ENCODE measurements at places on chromosomes 1 and 21. TPM values are rescaled to one million over a fixed set of nuclear protein-coding genes. Genes with fewer than 3 reads are reported as not detected.

The GPR61 gene
- polyA plus RNA-seq = not detected

The ESRRG gene
- polyA plus RNA-seq = 0.09 TPM

The SYT14 gene
- polyA plus RNA-seq = 3.0 TPM

The GIPC2 gene
- polyA plus RNA-seq = not detected

The CACNA1S gene
- not detected for polyA plus RNA-seq

The SELL gene
- polyA plus RNA-seq = 0.11 TPM

The AIM2 gene
- polyA plus RNA-seq = 0.08 TPM

The HSD3B1 gene
- 0.07 TPM for polyA plus RNA-seq

The SRM gene
- polyA plus RNA-seq = 164 TPM

The AADACL3 gene
- polyA plus RNA-seq = not detected

The CCDC17 gene
- polyA plus RNA-seq = 0.17 TPM

The NGF gene
- polyA plus RNA-seq = not detected

The HHIPL2 gene
- 0.03 TPM for polyA plus RNA-seq

GRCh38 chr1:33502726-33503125 is 30.3 kb downstream of the ZSCAN20 start:
- peak; percentile 58 for DNase-seq

- DNase-seq = no peak
These were observed 121.3 kb downstream of the CDC7 start for GRCh38 chr1:91621907-91622306.

DNA sequence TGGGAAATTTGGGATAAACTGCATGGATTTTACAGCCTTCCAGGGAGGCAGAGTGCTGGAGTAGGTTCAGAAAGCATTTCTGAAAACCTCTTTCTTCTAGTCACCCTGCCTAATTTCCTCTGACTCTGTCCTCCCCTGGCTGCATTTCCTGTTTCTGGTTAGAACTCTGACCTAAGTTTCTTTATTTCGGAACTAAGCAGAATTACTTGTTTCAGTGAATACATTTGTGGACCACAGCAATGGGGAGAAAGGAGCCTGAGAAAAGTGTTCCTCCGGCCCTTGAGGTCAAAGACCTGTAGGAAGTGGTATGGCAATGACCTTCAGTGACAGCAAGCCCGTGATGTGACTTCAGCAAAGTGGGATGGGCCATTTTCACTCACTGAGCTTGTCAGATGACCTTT is 173.4 kb upstream of the RUNX1 start:
- no peak for DNase-seq

DNA sequence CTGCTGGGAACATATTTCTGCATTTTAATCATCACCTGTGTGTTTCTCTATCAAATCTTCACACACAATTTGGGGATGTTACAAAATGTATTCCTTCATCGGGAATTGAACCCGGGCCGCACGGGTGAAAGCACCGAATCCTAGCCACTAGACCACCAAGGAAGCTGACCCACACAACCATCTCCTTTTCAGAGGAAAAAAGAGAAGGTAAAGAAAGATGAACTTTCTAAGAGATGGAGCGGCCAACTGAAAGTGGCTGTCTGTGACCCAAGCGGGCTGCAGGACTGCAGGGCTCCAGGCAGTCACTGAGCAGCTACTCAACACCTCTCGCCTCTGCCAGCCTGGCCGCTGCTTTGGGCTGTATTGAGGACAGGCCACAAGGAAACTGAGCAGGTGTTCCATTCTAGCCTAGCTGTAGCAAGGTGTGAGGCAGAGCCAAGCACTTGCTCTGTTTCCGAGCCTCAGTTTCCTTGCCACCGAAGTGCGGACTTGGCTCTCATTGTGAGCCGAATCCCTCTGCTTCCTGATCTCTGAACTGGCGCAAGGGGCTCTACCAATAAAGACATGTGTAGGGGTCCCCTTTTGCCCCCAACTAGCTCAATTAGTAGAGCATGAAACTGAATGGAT is 156.9 kb upstream of the NBPF11 start:
- DNase-seq = peak; percentile 59

- DNase-seq = peak; percentile 30
These were observed 666 bp downstream of the PAFAH2 start for GRCh38 chr1:25996966-25997827.

DNA sequence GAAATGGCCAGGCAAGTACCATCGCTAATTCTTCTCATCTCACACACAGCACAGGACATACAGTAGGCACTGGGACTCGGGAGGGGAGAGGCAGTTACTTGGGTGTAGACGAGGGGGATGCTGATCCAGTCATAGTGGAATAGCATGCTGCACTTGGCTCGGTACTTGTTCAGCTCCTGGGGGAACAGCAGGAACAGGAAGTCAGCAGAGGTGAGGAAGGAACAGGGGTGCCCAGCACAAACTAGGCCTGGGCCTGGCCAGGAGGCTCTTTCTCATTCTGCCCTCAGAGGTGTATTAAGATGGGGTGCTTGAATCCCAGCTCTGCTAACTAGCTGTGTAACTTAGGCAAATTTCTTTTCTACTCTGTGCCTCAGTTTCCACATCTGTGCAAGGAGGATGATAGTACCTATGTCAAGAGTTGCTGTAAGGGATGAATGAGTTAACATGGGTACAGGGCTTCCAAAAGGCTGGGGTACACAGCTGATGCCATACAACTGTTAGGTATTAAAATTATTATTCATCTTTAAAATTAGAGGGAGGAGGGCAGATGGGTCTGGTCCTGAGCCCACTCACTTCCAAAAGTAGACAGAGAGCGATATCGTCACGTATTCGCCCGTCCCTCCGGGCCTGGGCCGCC is 2.4 kb downstream of the BEST4 start:
- DNase-seq = no peak

DNA sequence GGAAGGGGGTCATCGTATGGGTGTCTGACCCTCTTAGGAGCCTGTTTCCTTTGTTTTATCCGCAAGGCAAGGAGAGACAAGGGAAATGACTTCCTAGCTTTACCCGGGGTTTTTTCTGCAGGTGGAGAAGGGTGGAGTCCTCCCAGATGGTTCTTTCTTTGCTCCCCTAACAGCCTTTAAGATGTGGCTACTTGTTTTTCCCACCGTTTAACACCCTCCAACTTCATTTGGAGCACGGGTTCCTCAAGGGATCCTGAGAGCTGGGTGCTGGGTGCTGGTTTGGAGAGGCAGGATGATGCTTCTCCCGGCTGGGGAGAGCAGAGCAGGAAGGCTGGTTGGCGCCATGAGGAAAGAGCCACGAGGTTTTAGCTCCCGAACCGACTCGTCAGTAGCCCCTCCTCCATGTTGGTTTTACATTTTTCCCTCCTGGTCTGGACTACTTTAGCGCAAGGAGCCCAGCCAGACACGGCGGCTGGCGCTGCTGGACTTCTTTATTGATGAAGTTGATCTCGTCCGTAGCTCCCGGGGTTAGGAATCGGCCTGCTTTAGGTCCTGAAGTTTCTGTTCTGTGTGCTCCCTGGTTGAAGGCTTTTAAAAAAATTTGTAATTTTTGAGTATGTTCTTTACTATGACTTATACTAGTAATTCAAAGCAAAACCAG is 1.4 kb downstream of the UCK2 start:
- DNase-seq = peak; percentile 81

DNA sequence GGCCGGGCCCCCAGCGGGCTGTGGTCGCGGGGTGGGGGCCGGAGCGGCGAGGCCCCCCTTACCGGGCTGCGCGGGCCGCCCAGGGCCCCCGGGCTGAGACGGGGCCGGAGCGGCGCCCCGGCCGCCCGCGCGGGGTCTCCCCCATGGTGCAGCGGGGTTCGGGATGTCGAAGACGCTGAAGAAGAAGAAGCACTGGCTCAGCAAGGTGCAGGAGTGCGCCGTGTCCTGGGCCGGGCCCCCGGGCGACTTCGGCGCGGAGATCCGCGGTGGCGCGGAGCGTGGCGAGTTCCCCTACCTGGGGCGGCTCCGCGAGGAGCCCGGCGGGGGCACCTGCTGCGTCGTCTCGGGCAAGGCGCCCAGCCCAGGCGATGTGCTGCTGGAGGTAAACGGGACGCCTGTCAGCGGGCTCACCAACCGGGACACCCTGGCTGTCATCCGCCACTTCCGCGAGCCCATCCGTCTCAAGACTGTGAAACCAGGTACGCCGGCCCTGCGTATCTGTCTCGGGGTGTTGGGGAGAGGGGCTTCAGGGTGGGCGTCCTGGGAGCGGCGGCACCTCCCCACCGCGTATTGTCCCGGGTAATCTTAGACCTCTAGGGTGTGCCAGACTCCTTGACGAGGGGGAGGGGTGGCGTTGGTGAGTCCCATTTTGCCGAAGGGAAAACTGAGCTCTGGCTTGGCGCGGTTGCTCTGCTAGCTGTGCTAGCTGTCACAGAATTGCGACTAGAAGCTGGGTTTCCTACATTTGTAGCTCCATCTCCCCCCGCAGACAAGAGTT is 745 bp downstream of the MAGI3 start:
- DNase-seq = peak; percentile 61

- peak; percentile 62 for DNase-seq
These were observed at the start of gene NFIA for GRCh38 chr1:61082311-61083012. TSS of gene NFIA (plus strand) at chr1:61082561.

- DNase-seq = no peak
These were observed 12.8 kb upstream of the GALNT2 start for GRCh38 chr1:230054092-230054749.

DNA sequence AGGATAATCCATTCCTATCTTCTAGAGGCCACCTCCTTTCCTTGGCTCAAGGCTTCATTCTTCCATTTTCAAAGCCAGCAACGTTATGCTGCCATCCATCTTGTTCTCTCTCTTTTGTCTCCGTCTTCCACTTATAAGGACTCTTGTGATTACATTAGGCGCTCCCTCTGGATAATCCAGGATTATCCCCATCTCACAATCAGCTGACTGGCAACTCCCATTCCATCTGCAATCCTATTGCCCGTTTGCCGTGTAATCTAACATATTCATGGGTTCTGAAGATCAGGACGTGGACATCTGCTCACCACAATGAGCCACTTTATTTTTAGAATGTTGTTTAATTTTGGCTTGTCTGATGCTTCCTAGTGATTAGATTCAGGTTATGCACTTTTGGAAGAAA is 89.3 kb downstream of the EBNA1BP2 start:
- DNase-seq = no peak

- no peak for DNase-seq
These were observed 5.2 kb upstream of the SEMA4A start for GRCh38 chr1:156148216-156148615.

- DNase-seq = no peak
These were observed 34.9 kb downstream of the WLS start for GRCh38 chr1:68197461-68197860.

DNA sequence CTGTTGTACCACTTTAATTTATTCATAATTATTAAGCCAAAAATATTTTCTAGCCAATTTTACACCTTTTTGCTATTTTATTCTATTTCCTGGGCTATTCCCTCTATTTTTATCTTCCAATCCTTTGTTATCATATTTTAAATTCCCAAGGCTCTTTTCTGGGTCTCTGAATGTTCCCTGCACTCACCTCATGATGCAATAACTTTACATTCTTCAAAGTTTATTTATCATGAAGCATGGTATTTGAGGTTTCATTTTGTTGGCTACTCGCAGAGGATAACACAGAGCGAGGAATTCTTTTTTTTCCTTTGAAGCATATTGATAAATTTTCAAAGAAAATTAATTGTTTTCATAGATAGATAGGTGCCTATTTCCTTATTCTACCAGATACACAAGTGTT is 489.8 kb upstream of the TMPRSS15 start:
- DNase-seq = no peak

DNA sequence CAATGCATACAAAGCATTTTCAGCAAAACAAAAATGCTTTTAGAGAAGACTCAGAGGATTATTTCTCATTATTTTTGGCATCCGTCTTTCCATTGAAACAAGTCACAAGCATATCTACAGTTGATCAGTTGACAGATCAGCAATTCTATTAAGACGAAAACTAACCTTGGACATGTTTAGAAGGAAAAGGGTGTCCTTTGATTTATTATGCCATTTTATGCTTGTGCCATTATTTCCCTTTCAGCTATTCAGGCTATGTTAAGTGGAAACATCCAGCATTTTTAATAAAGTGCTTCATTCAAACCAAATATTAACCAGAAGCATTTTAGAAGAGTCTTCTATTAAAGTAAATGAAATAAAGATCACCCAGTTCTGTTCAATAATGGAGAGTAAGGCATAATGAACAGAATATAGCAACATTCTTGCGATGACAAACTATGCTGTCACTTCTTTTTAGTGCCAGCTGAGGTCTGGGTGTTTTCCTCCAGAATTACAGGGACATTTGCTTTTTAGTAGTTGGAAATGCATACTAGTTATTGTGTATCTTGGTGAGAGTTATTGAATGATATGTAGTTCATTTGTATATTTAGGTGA is 481.4 kb downstream of the PLA2G4A start:
- no peak for DNase-seq

GRCh38 chr1:182875889-182876288 is 36.7 kb downstream of the DHX9 start:
- peak; percentile 46 for DNase-seq

- no peak for DNase-seq
These were observed 45.9 kb downstream of the BARHL2 start for GRCh38 chr1:90671251-90671650.

- DNase-seq = no peak
These were observed 323.7 kb downstream of the HHIPL2 start for GRCh38 chr1:222224156-222224555.

DNA sequence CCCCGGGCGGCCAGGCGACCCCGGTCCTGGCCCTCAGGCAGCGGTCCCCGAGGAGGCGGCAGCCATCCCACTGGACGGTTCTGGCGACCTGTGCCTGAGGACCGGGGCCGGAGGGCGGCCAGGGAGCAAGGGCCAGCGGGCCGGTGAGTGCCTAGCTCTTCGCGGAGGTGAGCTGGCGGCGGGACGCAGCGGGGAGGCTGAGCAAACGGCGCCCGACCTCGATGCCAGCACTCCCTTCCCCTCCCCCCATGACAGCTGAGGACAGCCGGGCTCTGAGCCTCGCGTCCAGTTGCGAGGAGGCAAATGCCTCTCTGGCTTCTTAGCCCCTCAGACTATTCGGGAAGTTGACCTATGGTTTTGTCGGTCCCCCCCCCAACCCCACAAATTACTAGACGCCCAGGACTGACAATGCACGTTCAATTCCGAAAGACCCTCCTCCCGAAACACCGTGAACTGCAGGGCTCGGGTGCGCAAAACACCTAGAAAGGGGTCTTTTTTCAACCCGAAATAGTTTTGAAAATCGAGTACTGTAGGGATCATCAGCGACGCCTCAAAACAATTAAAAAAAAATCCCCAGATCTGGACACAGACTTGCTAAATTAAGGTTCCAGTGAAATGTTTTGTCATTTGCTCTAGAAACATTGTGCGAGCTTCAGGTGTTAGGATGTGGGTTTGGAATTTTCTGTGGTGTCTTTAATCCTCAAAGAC is 8.3 kb downstream of the CDKN2C start:
- DNase-seq = peak; percentile 54

GRCh38 chr1:181112071-181112929 is 23.8 kb downstream of the IER5 start:
- peak; percentile 100 for DNase-seq
